LNCaP clone FGC (cell line): ENCODE measurements at places on chromosomes 16 and 17.

- no peak for DNase-seq
These were observed 7.2 kb downstream of the PDK2 start for GRCh38 chr17:50102164-50102991.

- no peak for DNase-seq
These were observed 197.6 kb downstream of the NTN1 start for GRCh38 chr17:9218911-9219310.

DNA sequence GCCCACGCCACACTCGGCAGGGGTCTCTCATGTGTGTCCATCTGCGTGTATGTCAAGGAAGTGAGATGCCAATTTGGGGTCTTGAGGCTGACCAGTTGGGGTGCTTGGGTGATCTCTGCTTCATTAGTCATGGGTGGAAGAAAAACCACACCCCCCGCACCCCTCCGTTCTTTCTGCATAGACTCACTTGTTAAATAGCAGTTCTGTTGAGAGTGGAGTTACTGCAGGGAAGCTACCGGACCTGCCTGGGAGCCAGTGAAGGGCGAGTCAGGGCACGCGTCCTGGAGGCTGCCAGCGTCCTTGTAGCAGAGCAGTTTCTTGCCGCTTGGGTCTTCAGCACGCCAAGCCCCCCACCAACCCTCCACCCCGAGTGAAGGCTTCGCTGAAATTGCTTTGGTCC, 8.5 kb downstream of the SNN start:
- DNase-seq = no peak

GRCh38 chr16:89534252-89534756, 26.1 kb downstream of the SPG7 start:
- no peak for DNase-seq
